ENCODE measurements at places on chromosomes 7 and 10. TPM values are rescaled to one million over a fixed set of nuclear protein-coding genes. Genes with fewer than 3 reads are reported as not detected.

GRCh38 chr10:32104181-32104580 is 48.0 kb upstream of the KIF5B start:
- H3K27me3 ChIP-seq = no peaks in the 10 kb centered on the region
- H3K27ac ChIP-seq = no peak overlapping the region
- no peaks in the 10 kb centered on the region for H3K36me3 ChIP-seq
- no peak overlapping the region for H3K4me3 ChIP-seq
- no peak for DNase-seq

- no peak overlapping the region for H3K27ac ChIP-seq
- H3K36me3 ChIP-seq = no peaks in the 10 kb centered on the region
- peaks cover 7% of the 10 kb centered on the region for H3K27me3 ChIP-seq
- no peaks in the 10 kb centered on the region for H3K4me1 ChIP-seq
- no peak for DNase-seq
Measured at GRCh38 chr7:77433901-77434300, 17.8 kb upstream of the GSAP start.

Gene SPDYE1
- not detected for total RNA-seq

DNA sequence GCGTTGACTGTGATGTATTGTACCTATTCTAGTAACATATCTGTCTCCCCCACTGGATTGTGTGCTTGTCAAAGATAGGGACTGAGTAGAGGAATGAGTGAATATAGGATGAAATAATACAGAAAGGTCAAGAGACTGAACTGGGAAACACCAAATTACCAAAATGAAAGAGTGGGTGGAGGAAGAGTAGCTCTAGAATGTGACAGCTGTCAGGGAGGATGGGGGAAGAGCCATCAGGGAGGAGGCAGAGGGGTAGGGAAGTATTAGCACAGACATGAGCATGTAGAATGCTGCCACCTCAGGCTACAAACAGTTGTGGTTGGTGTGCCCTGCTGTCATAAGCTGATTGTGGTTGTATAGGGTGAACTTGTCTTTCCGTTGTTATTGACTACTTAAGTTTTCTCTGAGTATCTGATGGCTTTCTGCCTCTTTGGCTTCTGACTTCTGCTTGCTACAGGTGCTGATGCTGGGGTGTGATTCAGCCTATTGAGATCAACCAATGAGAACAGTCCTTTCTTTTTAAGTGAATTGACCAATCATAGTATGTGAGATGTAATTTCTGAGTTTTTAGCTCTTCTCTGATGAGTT is 5.6 kb downstream of the CCSER2 start:
- DNase-seq = no peak
- H3K36me3 ChIP-seq = no peaks in the 10 kb centered on the region
- no peaks in the 10 kb centered on the region for H3K27me3 ChIP-seq
- peaks cover 70% of the 10 kb centered on the region for H3K4me1 ChIP-seq
- no peak overlapping the region for H3K4me3 ChIP-seq

GRCh38 chr7:45343746-45344145 is 186.2 kb downstream of the RAMP3 start:
- no peaks in the 10 kb centered on the region for H3K4me1 ChIP-seq
- H3K27ac ChIP-seq = no peak overlapping the region
- H3K27me3 ChIP-seq = no peaks in the 10 kb centered on the region
- H3K36me3 ChIP-seq = no peaks in the 10 kb centered on the region
- DNase-seq = no peak
- no peak overlapping the region for H3K4me3 ChIP-seq

- H3K4me3 ChIP-seq = no peak overlapping the region
- H3K27me3 ChIP-seq = no peaks in the 10 kb centered on the region
- DNase-seq = no peak
- peaks cover 34% of the 10 kb centered on the region for H3K4me1 ChIP-seq
- H3K36me3 ChIP-seq = peaks cover 14% of the 10 kb centered on the region
Measured at GRCh38 chr10:79137300-79137756, 68.6 kb downstream of the ZMIZ1 start.

DNA sequence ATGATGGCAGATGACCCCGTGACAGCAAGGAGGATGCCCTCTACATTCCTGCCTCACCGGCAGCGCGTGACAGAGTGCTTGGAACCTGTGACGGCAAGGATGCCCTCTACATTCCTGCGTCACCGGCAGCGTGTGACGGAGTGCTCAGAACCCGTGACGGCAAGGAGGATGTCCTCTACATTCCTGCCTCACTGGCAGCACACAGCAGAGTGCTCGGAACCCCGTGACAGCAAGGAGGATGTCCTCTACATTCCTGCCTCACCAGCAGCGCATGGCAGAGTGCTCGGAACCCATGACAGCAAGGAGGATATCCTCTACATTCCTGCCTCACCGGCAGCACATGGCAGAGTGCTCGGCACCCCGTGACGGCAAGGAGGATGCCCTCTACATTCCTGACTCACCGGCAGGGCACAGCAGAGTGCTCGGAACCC is 231.0 kb downstream of the DIP2C start:
- peaks cover 19% of the 10 kb centered on the region for H3K4me1 ChIP-seq
- no peaks in the 10 kb centered on the region for H3K27me3 ChIP-seq
- no peak overlapping the region for H3K27ac ChIP-seq
- H3K4me3 ChIP-seq = no peak overlapping the region
- DNase-seq = no peak
- H3K36me3 ChIP-seq = no peaks in the 10 kb centered on the region

DNA sequence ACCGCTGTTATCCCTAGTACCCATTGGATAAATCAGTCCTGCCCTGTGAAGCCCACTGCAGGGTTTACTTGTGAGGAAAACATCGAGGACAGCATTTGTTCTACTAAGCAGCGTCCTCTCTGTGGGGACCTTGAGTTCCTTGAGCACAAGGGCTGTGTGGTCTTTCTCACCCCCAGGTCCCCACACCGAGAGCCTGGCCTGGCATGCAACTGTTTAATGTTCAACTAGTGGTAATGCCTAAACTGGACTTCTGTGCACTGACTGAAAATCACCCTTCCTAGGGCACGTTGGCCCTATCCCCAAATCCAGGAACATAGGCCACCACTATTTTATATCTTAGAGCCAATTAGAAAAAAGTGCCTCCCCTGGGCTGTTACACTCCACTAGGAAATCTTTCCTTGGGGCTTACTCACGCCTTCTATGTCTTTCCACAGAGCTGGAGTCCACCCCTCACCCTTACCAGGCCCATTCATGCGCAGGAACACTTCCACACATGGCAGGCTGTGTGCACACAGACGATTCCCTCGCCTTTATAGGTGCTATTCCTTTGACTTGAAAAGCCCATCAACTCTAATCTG is 1.7 kb upstream of the TMEM213 start:
- no peak for DNase-seq
- H3K27ac ChIP-seq = no peak overlapping the region
- H3K4me1 ChIP-seq = no peaks in the 10 kb centered on the region
- H3K36me3 ChIP-seq = no peaks in the 10 kb centered on the region
- no peaks in the 10 kb centered on the region for H3K27me3 ChIP-seq

Gene BAIAP2L1
- 29.3 TPM for total RNA-seq

Gene FAM25G
- not detected for total RNA-seq

Gene KIF11
- total RNA-seq = 21.5 TPM

- DNase-seq = no peak
- H3K4me3 ChIP-seq = no peak overlapping the region
- no peaks in the 10 kb centered on the region for H3K36me3 ChIP-seq
- peak overlapping the region; percentile 26 for H3K27ac ChIP-seq
Measured at GRCh38 chr7:149716932-149717307, 56.5 kb downstream of the ZNF467 start.

- no peak overlapping the region for H3K4me3 ChIP-seq
- no peaks in the 10 kb centered on the region for H3K27me3 ChIP-seq
- H3K36me3 ChIP-seq = no peaks in the 10 kb centered on the region
- no peak for DNase-seq
Measured at GRCh38 chr7:135991322-135991721, 14.2 kb upstream of the MTPN start.

DNA sequence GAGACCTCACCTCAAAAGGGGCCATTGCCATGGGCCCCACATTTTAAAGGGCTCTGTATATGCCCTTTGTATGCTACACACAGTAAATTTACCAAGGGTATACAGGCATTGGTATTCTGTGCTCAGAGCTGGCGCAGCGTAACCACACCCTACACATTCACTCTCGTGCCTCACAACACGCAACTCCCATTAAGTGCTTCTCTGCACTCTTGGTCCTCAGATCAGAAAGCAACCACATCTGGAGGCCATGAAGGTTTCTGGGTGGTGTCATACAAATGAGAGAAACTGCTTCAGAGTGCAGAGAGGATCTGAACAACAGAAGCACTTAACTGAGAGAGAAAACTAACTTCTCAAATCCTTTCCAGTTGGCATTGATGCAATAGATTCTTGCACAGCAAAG is 9.4 kb upstream of the CACUL1 start:
- H3K4me3 ChIP-seq = no peak overlapping the region
- DNase-seq = no peak
- no peak overlapping the region for H3K27ac ChIP-seq
- no peaks in the 10 kb centered on the region for H3K36me3 ChIP-seq
- no peaks in the 10 kb centered on the region for H3K27me3 ChIP-seq

DNA sequence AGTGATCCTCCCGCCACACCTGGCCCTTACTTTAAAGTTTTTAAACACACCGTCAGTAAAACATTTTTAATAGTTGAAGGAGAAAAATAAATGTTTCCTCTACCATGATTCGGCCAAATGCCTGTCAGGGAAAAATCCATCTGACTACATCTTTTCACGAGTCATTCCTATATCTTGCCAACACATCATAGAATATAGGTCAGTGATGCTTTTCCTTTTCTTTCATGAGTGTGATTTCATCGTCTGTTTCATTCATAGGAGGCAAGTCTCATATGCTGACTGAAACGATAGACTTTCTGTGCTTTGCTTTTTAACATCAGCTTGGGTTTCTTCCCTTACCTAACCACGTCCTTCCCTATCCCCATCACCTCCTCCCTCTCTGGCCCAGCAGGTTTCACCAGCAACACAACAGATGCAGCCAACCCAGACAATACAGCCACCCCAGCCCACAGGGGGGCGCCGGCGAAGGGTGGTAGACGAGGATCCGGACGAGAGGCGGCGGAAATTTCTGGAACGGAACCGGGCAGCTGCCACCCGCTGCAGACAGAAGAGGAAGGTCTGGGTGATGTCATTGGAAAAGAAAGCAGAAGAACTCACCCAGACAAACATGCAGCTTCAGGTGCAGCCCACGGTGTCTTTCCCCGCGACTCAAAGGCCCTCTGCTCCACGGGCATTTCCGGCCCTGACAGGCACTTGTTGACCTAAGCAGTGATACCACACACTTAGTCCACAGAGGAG is 149.2 kb downstream of the TRIL start:
- no peaks in the 10 kb centered on the region for H3K27me3 ChIP-seq
- no peaks in the 10 kb centered on the region for H3K36me3 ChIP-seq
- H3K4me1 ChIP-seq = peaks cover 8% of the 10 kb centered on the region
- no peak overlapping the region for H3K4me3 ChIP-seq

Gene RELN
- 1.1 TPM for total RNA-seq

Measured in esophagus squamous epithelium (tissue), 5 donors.